Activated CD4-positive, alpha-beta T cell treated with anti-CD3 and anti-CD28 coated beads for 1 hour (primary cell): ENCODE measurements at places on chromosomes 4 and X.
A peak's percentile ranks its signal among the peaks of the same experiment; 100 is the strongest.

DNA sequence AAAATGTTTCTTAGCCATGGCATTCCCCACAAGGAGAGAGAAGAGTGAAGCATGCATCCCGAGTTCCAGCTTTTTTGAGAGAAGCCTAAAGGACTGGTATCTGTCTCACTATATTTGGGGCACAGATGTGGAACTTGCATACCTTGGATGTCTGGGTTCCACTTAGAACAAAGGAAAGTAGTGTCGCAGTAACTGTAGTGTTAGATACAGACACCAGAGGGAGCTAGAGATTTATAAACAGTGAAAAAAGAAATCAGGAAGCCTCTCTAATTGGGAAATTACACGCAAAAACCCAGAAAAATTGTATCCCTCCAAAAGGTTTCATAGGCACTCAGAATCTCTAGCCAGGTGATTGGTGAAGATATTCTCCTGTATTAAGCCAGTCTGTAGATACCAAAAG lies 34.4 kb downstream of the AGTR2 start:
- no peak for DNase-seq

DNA sequence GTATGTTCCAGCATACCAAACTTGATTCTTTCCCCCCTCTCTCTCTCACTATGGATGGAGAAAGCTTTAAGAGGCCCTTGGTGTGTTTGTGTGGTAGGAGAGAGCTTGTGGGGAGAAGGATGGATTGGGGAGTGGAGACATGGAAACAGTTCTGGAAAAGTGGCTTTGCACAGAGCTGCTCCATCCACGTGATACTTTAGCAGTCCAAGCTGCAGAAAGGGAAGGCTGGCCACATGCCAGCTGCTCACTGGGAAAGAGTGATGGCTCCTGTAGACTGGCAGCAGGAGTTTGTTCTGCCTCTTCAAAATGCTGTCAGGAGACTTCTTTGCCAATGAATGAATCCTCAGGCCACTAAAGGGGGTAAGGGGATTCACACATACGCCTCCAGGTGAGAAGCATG lies 21.7 kb upstream of the SEC24B start:
- DNase-seq: no peak

DNA sequence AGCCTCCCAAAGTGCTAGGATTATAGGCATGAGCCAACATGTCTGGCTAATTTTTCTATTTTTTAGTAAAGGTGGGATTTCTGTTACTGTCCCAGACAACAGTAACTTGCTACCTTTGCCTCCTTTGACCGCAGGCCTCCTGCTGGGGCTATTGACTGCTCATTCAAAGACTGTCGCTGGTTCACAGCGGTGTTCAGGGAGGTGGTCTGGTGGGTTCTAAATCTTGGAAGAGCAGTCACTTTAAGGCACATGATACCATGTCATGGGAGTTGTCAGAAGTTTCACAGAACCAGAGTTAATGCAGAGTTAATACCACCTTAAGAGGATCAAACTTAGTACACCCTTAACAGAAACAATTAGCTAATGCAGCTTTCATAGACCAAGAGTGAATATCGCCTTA lies 3.8 kb downstream of the ASMT start:
- DNase-seq: no peak

GRCh38 chrX:34903316-34903715 lies 39.3 kb upstream of the FAM47B start:
- no peak for DNase-seq

GRCh38 chr4:792626-793092 lies 33.3 kb downstream of the CPLX1 start:
- no peak for DNase-seq

GRCh38 chrX:153502131-153502530 lies 7.4 kb downstream of the BGN start:
- DNase-seq: no peak

- no peak for DNase-seq
These were observed at the start of gene BTK for GRCh38 chrX:101385795-101386541. TSS of gene BTK (minus strand) at chrX:101386191. CDS start at chrX:101375284, 10,907 bp downstream.

DNA sequence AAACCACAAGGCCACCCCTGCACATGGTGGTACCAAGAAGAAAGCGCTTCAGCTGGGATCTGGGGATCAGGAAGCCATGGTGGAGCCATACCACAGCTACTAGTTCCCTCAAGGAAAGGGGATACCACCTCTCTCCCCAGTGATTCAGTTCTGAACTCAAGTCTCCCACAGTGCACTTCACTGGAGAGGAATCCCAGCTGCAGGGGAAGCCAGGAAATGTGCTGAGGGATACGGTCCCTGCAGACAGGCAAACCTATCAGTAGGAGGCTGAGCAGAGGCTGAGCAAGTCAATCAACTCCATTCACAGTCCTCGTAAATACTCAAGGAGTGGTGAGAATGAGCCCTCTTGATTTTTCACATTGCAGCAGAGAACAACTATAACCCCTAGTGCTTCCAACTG lies 11.0 kb downstream of the TMEM192 start:
- DNase-seq: no peak

GRCh38 chrX:139851730-139852129 lies 81.1 kb downstream of the ATP11C start:
- DNase-seq: no peak

DNA sequence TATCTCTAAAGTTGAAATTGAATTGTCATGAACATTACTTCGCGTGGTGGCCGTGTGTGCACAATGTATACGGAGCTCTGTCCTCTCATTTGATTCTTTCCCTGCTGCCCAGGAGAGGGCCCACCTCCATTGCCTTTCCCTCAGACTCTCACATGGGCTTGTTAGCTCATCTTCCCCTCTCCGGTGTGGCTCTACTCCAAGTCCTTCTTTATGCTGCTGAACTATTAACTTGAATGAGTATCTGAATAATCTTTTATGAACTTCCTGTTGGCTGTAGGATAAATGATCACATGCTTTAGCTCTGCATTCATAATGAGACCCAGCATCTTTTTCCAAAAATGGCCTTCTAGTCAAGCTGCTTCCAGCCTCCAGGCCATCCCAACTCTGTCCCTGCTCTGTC lies 68.8 kb upstream of the CLNK start:
- DNase-seq: no peak

DNA sequence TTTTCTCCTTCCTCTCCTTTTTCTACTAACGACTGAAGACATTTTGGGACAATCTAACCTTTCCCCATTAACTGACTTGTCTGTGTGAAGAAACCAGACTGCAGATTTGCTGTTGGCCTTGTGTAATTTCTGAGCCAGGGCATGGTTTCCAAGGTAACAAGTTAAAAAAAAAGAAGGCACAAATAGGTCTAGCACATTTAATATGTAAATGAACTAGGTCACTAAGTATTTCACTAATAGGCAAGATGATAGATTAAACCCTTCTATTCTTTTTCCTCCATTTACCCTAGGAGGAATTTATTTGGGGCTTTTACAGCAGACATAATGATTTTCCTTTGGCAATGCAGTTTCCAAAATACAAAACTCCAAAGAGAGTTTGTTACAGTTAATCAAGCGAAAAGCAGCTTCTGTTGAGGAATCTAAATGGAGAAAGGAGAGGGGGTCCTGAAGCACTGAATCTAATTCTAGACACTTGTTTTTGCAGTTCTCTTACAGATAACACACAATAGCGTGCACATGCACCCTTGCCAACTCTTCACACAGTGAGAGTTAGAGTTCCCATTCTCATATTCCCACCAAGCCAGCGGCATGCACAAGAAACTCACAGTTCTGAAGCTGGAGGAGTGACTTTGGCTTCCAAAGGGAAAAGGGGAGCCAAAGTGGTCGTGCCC lies 72.0 kb downstream of the TSPAN5 start:
- DNase-seq: no peak

GRCh38 chr4:163164591-163164990 lies 2.1 kb downstream of the NAF1 start:
- no peak for DNase-seq

- DNase-seq: no peak
These were observed 137.8 kb upstream of the TBC1D9 start for GRCh38 chr4:140893939-140894338.

- no peak for DNase-seq
These were observed 71.7 kb downstream of the APBB2 start for GRCh38 chr4:41142376-41143310.

- no peak for DNase-seq
These were observed 37.4 kb downstream of the PDLIM5 start for GRCh38 chr4:94489098-94489497.

- no peak for DNase-seq
These were observed 324.3 kb upstream of the NDST4 start for GRCh38 chr4:115437739-115438138.

GRCh38 chr4:55398966-55399365 lies 3.2 kb downstream of the TMEM165 start:
- no peak for DNase-seq

DNA sequence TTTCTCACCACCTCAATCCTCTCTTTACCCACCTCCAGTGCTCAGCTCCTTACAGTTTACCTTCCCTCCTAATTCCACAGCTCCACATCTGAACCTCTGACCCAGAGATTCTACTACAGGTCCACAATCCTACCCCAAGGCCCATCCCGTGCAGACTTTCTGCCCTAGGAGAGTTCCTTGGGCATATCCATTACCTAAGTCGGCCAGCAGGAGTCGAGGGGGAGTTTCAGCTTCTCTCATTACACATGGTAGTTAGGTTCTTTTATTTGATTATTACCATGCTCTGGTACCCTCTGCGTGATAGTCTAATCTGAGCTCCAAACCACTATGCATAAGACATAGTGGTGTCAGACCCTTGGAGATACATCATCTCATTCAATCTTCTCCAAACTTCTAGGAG lies 117.9 kb downstream of the SH3RF1 start:
- DNase-seq: no peak

DNA sequence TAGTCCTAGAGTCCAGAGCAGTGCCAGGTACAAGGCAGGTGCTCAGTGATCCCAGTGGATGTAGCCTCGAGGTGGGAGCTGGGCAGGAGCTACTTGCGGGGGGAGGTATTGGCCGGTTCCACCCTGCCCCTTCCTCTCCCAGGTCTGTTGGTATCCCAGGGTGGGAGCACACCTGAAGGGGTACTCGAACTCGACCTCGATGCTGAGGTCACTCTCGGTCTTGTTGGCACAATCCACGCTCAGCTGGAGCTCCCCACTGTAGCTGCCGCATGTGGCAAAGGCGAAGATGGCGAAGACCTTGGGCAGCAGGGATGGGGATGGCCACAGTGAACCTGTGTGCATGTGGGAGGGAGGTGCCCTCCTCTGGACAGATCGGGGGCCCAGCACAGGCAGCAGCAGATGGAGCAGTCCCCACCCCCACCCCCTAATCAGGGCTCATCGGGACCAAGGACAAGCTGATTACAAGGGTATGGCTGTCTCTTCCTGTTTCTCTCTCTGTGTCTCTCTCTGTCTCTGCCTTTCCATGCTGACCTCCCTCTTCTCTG lies 2.4 kb downstream of the SYP start:
- no peak for DNase-seq

DNA sequence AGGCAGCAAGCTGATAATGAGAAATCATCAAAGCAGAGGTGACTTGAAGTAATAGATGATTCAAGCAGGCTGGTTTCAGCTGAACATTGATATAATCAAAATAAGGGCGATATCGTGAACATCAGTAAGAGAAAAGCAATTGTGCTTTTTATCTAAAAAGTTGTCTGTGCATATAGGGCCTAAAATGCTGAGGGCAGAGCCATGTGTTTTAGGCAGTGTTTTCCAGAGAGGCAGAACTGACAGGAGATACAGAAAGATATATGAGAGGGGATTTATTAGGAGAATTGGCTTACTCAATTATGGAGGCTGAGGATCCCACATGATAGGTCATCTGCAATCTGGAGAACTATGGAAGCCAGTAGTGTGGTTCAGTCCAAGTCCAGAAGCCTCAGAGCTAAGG lies 136.5 kb upstream of the NPY2R start:
- no peak for DNase-seq

DNA sequence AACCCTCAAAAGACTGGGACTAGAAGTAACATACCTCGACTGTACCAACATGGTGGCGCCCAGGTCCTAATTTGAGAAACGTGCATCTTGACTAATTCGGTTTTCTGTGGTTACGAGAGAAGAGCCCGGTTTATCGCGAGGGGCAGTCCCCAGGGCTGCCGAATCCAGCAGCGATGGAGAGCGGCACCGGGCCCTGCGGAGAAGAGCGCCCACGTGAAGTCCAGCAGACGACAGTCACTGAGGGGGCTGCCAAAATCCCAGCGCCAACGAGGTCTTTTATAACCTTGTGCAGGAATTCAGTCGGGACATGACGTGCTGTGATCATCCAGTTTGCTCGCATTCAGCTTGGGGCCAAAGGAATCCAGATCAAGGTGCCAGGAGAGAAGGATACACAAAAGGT lies 187.5 kb upstream of the SLITRK2 start:
- DNase-seq: no peak

DNA sequence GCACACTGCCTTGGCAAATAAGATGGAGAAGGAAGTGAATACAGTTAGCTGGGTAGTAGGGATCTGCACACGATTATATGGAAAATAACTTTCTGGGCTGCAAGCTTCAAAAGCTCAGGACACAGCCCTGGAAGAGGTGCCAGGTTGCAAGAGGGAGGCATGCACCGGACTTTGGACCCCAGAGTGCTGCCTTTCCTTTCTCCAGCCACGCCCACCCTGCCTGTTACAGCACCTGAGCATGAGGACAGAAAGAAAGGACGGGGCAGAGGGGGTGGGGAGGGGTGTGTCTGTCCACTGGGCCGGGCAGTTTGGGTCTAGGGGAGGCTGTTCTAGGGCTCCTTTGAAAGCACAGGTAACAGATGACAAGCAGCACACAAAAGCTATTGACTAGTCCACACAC lies 152.8 kb downstream of the ENPP6 start:
- no peak for DNase-seq

GRCh38 chrX:148938348-148938747 lies 437.9 kb downstream of the AFF2 start:
- no peak for DNase-seq

- DNase-seq: no peak
These were observed 37.3 kb upstream of the GUCY1A1 start for GRCh38 chr4:155629183-155629825.

DNA sequence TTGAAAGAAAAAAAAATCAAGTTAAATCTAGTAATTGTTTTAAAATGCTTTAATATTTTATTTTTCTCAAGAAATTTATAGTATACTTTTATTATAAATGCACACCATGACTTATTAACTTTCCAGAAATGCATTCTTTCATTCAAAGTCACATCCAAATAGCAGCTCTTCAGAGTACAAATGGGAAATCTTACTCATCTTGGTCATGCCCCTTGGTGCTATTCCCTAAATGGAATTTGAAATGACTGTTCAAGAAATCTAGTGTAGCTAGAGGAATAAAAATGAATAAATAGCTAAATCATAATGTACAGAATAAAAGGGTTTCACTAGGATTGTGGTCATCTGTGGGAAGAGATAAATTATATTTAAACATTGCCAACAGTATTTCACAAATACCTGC lies 1139.7 kb downstream of the PCDH18 start:
- DNase-seq: no peak

- peak; percentile 34 for DNase-seq
These were observed 1.1 kb downstream of the PJA1 start for GRCh38 chrX:69163936-69164741.

DNA sequence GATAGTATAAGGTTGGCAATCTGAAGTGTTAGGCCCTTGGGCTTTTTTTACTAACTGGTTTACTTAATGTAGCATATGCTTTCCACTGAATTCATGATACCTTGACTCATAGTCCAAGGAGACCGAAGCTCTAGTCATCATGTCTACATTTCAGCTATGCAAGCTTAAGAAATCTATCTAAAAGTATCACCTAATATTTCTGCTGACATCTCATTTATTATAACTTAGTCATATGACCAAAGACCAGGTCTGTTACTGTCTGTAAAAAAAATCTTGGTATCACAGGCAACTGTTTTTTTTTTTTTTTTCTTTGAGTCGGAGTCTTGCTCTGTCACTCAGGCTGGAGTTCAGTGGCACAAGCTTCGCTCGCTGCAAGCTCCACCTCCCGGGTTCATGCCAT lies 814.0 kb upstream of the NDST4 start:
- no peak for DNase-seq
